ENCODE measurements at places on chromosomes 3 and 15.
A peak's percentile ranks its signal among the peaks of the same experiment; 100 is the strongest.

- DNase-seq: peak; percentile 53
Measured at GRCh38 chr3:171028025-171028778, 1.7 kb upstream of the SLC2A2 start.

DNA sequence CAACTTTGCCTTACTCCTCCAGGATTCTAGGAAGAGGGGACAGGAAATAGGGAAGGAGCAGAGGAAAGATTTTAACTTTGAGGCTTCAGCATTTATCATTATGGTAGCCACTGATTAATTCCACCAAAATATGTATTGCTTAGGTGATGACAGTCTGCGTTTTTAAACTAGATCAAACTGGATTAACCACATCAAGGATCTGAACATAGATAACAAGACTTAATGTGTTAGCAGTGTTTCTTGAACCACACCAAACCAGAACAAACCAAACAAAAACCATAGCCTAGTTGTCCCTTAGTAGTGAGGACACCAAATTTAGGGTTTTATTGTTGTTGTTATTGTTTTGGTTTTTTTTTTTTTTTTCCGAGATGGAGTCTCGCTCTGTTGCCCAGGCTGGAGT is 113.5 kb upstream of the LMOD3 start:
- DNase-seq: no peak

DNA sequence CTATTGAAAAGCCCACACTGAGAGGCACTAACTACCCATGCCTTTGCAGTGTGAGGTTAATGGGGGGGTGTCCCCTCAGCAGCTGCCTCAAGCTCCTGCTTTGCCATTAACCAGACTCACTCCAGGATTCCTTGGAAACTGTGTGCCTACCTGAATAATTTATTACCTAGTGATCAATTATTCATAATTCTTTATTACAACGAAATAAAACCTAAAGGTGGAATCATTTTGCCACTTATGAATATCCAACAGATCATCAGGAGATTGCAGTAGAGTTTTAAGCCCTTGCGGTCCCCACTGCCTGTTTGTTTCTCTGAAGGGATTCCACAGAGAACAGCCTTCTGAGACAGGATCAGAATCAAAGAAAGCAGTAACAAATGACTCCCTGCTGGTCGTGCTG is 23.3 kb downstream of the NEK11 start:
- DNase-seq: no peak

- DNase-seq: no peak
Measured at GRCh38 chr3:187315872-187316271, 24.3 kb upstream of the MASP1 start.

DNA sequence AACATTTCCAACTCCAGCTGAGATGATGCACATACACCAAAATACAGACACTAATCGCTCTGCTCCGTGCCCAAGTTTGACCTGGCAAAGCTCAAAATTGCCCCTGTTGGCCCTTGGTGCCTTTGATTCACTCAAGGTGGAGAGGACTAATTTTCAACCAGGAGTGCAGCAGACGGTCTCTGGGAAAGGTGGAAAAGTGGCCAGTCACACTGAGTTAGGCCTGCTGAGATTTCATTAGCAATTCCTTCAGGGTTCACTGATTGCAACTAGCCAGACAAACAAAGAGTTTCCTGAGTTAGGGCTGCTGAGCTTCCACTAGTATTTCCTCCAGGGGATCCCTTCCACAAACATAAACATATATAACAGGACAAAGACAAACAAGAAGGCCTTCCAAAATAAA is 28.7 kb upstream of the LHFPL4 start:
- DNase-seq: no peak

DNA sequence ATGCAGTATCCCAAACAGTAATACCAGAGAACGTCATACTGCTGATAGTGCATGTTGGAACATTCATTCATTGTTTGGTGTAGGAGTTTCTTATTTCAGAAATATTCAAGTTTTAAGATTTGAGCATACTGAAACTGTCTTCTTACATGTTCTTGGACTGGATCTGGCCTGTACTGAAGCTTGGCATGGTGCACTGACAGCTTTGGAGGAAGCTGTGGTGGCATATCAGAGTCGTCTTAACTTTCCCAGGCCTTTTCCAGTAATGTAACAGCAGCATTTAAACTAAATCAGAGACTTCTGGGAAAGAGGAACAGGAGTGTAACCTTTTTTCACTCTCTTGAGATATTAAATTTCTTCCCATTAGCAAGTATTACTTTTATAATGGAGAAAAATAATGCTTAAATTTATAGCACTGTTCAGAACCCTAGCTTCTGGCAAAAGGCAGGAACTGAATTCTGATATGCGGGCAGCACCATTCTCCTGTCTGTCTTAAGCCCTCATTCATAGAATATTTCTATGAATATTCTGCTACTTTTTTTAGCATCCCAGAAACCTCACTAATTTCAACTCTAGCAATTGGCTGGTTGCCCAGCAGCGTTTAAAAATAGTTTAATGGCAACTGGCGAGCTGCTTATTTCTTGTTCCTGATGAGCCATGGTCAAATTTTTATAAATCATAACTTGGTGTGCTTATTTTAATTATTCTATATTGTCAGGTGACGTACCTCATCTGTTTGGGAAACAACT is 31.1 kb downstream of the DNAJC13 start:
- DNase-seq: peak; percentile 73

GRCh38 chr3:12186515-12187286 is 28.0 kb upstream of the TIMP4 start:
- no peak for DNase-seq

GRCh38 chr3:110165753-110166152 is 828.4 kb upstream of the DPPA4 start:
- DNase-seq: no peak

GRCh38 chr3:54619531-54619930 is 308.3 kb downstream of the LRTM1 start:
- no peak for DNase-seq

DNA sequence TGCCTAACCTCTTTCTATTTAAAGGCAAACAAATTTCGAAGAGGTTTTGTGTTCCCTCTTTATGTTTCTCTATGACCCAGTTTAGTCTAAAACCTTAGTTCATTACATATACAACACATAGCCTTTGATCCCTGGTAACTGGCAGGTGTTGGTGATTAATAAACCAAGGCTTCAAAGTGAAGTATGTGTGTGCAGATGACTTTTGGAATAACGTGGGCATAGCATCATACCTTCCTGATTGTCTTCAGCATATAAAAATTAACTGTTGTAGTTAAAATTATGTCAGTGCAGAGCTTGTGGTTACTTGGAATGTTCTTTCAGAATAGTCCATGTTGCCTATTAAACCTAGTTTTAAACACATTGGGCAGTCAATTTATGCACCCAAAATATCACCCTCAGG is 608.3 kb downstream of the ROBO2 start:
- no peak for DNase-seq

GRCh38 chr3:122961146-122961545 is 66.4 kb downstream of the SEMA5B start:
- no peak for DNase-seq

DNA sequence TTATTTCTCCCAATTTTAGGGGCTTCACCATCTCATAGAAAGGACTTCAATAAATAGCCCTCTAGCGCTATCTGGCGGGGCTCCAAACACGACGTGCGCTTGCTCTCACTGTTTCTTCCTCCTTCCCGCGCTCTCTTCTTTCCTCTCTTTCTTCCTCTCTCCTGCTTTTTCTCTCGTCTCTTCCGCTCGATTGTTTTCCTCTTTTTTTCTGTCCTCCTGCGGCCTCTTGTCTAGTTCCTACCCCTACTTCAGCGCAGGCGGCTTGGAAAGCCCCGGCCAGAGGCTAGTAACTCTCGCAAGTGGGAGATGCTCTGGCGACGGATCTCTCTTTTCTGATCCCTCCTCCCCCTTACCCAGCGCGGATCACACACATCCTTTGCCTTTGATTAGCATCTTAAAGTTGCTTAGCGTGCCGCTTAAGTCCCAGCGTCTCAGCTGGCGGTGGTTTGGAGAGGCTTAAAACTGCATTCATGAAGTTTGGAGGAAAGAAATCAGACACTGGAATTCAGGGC is 6.2 kb upstream of the MEIS2 start:
- peak; percentile 91 for DNase-seq

- no peak for DNase-seq
Measured at GRCh38 chr15:31135523-31135922, 34.0 kb upstream of the TRPM1 start.

DNA sequence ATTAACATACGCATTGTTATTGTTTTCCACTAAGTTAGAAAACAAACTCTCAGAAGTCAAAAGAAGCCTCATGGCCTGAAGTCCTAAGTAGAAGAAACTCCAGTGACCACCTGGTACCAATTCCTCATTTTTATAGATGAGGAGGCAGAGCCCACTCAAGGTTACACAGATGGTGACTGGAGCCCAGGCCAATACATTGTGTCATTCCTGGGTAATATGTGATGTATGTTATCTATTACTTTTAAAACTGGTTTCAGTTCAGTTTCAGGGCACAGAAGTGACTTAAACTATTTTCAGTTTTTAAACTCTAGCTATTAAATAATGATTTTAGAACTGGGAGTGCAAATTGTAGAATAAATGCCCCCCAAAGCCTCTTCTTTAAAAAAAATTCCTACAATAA is 66.7 kb upstream of the STXBP5L start:
- DNase-seq: no peak

GRCh38 chr3:108130701-108131474 is 40.1 kb upstream of the CD47 start:
- peak; percentile 46 for DNase-seq

GRCh38 chr3:48361928-48362327 is 10.1 kb upstream of the FBXW12 start:
- no peak for DNase-seq

- no peak for DNase-seq
Measured at GRCh38 chr3:16350597-16351318, 85.7 kb downstream of the OXNAD1 start.

DNA sequence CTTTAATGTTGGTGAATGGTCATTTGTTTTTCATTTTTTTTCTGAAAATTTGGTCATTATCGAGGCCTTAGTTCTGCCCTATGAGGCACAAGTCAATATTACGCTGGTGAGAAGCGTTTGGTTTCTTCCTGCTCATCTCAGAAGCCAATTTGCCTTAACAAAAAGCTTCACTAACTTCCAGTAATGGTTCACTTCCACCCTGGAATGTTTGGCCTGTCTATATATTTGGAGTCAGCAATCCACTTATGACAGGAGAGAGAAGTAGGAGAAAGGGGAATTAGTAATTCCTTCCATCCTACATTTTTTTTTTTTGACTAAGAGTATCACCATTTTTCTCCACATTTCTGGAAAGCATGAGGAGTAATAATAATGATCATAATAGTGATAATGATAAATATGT is 124.4 kb downstream of the DIPK2A start:
- DNase-seq: no peak

- DNase-seq: peak; percentile 34
Measured at GRCh38 chr3:22887664-22888291, 315.3 kb upstream of the UBE2E2 start.

DNA sequence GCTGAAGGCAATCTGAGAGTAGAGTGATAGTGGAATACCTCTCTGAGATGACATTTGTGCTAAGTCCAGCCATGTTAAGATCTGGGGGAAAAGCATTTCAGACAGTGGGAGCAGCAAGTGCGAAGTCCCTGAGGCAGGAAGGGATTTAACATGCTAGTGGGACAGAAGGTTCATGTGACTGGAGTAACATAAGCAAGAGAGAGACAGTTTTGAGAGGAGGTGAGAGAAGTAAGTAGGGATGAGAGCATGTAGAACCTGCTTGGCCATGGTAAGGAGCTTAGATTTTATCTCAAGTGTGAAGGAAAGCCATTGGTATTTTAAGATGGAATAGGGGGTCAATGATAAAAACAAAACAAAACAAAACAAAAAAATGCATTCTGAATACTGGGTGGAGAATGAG is 358.6 kb upstream of the KCNH8 start:
- DNase-seq: no peak

Data from tongue (tissue), 3 donors.